Sigmoid colon (tissue), 7 donors: ENCODE measurements at places on chromosomes 4 and X. TPM values are rescaled to one million over a fixed set of nuclear protein-coding genes. Genes with fewer than 3 reads are reported as not detected.
A peak's percentile ranks its signal among the peaks of the same experiment; 100 is the strongest.

The MAGEC1 gene
- not detected for total RNA-seq

The NR3C2 gene
- total RNA-seq = 15.8 TPM

The F8A2 gene
- not detected for total RNA-seq

The IL1RAPL1 gene
- total RNA-seq = 1.2 TPM

DNA sequence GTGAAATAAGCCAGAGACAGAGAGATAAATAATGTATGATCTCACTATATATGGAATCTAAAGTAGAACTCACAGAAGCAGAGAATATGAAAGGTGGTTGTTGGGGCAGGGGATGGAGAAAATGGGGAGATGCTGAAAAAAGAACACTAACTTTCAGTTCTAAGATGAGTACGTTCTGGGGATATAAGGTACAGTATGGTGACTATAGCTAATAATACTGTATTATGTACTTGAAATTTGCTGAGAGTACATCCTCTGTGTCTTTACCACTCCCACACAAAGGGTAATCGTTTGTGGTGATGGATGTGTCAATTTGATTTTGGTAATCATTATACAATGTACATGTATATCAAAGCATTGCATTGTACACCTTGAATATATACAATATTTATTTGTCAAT, 6.6 kb downstream of the FBXL5 start:
- no peak overlapping the region for H3K4me3 ChIP-seq
- no peaks in the 10 kb centered on the region for H3K27me3 ChIP-seq
- no peaks in the 10 kb centered on the region for H3K36me3 ChIP-seq
- no peak overlapping the region for H3K27ac ChIP-seq
- H3K4me1 ChIP-seq = no peaks in the 10 kb centered on the region

GRCh38 chrX:72078411-72078810, 53.3 kb downstream of the RTL5 start:
- peaks cover 27% of the 10 kb centered on the region for H3K4me1 ChIP-seq
- no peak for DNase-seq
- no peak overlapping the region for H3K4me3 ChIP-seq
- H3K36me3 ChIP-seq = no peaks in the 10 kb centered on the region
- H3K27me3 ChIP-seq = no peaks in the 10 kb centered on the region

The PNCK gene
- 135 TPM for total RNA-seq

- H3K4me1 ChIP-seq = peaks cover 4% of the 10 kb centered on the region
- no peak overlapping the region for H3K27ac ChIP-seq
- no peak for DNase-seq
- no peak overlapping the region for H3K4me3 ChIP-seq
- H3K27me3 ChIP-seq = no peaks in the 10 kb centered on the region
Measured at GRCh38 chrX:22950269-22951266, 49.2 kb upstream of the DDX53 start.

DNA sequence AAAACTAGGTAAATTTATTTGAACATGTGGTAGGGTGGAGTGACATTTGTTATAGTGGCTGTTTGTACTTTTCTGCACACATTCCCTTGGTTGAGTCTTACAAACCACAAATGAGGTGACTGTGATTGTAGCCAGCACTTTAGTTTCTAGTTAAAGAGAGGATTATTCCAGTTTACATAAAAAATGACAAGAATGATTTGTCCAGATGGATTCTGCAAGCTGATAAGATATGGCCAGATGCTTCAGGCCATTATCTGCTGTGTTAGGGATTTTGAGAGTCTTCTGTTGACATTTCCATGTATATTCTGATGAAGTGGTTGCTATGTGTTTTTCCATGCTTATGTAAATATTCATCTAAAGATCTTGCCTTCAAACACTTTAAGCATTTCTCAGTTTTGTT, 31.0 kb upstream of the PDE5A start:
- DNase-seq = no peak
- no peaks in the 10 kb centered on the region for H3K36me3 ChIP-seq
- peaks cover 21% of the 10 kb centered on the region for H3K4me1 ChIP-seq
- no peak overlapping the region for H3K4me3 ChIP-seq
- H3K27me3 ChIP-seq = no peaks in the 10 kb centered on the region
- H3K27ac ChIP-seq = no peak overlapping the region

The RNF128 gene
- total RNA-seq = not detected

GRCh38 chr4:123747016-123747415, 350.4 kb downstream of the SPRY1 start:
- H3K27me3 ChIP-seq = no peaks in the 10 kb centered on the region
- no peak overlapping the region for H3K4me3 ChIP-seq
- no peak for DNase-seq
- H3K4me1 ChIP-seq = peaks cover 20% of the 10 kb centered on the region
- no peak overlapping the region for H3K27ac ChIP-seq
- H3K36me3 ChIP-seq = no peaks in the 10 kb centered on the region

The SMARCA1 gene
- total RNA-seq = 70.3 TPM

- no peak for DNase-seq
- no peaks in the 10 kb centered on the region for H3K4me1 ChIP-seq
- H3K27ac ChIP-seq = no peak overlapping the region
- H3K36me3 ChIP-seq = no peaks in the 10 kb centered on the region
- no peak overlapping the region for H3K4me3 ChIP-seq
- H3K27me3 ChIP-seq = no peaks in the 10 kb centered on the region
Measured at GRCh38 chr4:23022032-23022431, 329.3 kb downstream of the GBA3 start.

The FAM200B gene
- 105 TPM for total RNA-seq

DNA sequence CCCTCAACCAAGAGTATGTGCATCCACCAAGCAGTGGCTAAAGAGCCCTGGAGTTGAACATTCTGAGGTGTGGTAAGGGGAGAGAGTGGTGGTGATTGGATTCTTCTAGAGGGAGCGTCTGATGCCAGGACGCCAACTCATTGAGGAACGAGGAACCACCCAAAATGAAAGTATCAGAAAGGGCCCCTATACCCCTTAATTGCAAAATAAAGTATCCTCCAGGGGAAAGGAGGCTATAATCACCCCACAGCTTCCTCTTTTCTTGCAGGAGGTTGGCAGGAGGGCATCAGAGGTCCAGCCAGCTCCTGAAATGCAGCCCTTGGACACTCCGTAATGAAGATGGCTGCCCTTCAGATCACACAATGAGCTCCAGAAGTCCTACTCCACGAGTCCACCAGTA, 5.3 kb upstream of the KIAA1210 start:
- H3K4me3 ChIP-seq = no peak overlapping the region
- H3K27me3 ChIP-seq = no peaks in the 10 kb centered on the region
- H3K36me3 ChIP-seq = no peaks in the 10 kb centered on the region
- no peak overlapping the region for H3K27ac ChIP-seq
- no peaks in the 10 kb centered on the region for H3K4me1 ChIP-seq

The UGT2A3 gene
- total RNA-seq = not detected

DNA sequence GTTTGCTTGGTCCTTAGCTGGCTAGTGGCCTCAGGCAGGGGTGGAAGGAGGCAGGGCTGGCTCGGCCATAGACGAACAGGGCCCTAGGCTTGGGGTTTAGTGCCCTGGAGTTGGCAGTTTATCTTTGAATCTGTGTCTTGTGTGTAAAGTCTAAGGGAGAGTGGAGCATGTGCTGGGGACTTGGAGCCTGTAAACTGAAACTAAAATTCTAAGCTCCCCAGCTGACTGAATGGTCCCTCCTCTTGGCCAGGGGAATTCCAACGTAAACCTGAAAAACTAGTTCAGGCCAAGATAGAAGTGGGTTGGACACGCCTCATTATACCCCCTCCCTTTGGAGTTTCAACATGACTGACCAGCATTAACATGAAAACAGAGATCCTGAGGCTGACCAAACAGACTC, 46.1 kb upstream of the GPR78 start:
- peak overlapping the region; percentile 74 for H3K27ac ChIP-seq
- no peaks in the 10 kb centered on the region for H3K36me3 ChIP-seq
- no peak for DNase-seq
- no peaks in the 10 kb centered on the region for H3K27me3 ChIP-seq
- no peak overlapping the region for H3K4me3 ChIP-seq
- no peaks in the 10 kb centered on the region for H3K4me1 ChIP-seq

- no peak overlapping the region for H3K4me3 ChIP-seq
- peaks cover 13% of the 10 kb centered on the region for H3K4me1 ChIP-seq
- no peaks in the 10 kb centered on the region for H3K27me3 ChIP-seq
- DNase-seq = no peak
Measured at GRCh38 chr4:48939785-48940184, 33.2 kb upstream of the OCIAD2 start.

The AMER1 gene
- total RNA-seq = 5.4 TPM

DNA sequence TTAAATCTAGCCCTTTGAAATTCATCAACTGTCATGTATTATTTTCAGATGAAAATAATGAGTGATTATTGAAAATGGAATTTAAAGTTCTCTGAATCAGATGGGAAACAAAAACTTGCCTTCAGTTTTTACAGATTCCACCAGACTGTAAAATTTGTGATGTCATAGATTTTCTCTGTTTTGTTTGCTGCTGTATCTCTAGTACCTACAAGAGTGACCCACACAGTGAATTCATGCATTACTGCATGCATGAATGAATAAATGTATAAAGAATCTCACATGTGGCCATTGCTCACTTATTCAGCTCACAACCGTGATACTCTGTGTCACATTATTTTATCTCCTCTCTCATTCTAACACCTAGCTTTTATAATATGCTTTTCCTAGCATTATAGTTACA, 532.2 kb upstream of the AGA start:
- H3K4me3 ChIP-seq = no peak overlapping the region
- H3K36me3 ChIP-seq = no peaks in the 10 kb centered on the region
- no peak overlapping the region for H3K27ac ChIP-seq

- H3K27me3 ChIP-seq = no peaks in the 10 kb centered on the region
- H3K36me3 ChIP-seq = no peaks in the 10 kb centered on the region
- H3K4me1 ChIP-seq = no peaks in the 10 kb centered on the region
- H3K4me3 ChIP-seq = no peak overlapping the region
Measured at GRCh38 chr4:109576462-109576861, 16.4 kb downstream of the MCUB start.

DNA sequence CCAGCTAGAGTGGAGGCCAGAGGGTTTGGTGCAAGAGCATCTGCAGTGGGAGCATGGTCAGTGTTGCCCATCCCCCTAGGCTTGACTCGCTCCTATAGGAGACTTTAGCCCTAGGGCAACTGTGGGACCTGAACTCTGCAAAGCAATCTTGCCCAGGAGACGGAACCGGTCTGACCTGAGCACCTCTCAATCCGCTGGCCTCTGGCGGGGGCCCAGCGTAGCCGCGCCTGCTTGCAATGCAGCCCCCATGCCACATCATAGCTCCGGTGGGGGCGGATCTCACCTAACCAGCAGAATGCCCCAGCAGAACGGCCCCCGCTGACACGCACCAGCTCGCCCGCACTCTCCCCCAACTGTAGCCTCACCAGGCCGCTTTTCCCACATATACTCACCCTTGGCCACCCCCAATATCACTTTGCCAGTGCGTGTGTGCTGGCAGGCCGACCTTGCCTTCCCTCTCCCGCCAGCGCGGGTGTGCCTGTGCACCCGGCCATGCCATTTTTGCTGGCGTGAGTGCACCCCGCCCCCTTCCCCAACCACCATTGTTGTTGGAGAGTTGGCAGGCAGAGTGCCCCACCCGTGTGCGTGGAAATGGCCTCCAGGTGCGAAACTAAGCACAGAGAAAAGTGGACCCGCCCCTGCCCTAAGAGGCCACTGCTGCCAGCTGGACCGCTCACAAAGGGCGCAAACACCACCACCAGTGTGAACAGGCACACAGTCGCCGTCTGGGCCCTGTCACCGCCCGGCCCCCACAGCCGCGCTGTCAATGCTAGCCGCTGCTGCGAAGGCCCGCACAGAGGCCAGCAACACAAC, 5.8 kb downstream of the BEX4 start:
- no peak overlapping the region for H3K4me3 ChIP-seq
- H3K27ac ChIP-seq = no peak overlapping the region
- H3K4me1 ChIP-seq = no peaks in the 10 kb centered on the region
- H3K27me3 ChIP-seq = no peaks in the 10 kb centered on the region
- no peaks in the 10 kb centered on the region for H3K36me3 ChIP-seq

DNA sequence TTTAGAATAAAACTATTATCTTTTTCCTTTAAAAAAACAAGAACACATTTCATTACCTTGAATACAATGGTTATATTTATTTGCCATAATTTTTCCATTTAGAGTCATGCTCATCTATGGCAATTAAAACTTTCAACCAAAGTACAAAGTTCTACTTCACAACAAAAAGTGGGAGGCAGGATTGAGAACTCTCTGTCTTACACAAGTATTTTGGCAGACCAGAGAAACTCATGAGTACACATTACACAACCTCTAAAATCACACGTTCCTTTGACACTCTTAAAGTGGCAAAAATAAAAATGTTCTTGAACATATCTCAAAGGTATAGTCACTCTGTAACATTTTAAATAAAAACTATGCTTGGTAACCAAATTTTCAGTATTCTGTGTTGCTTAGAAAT, 213.4 kb downstream of the IL15 start:
- H3K4me1 ChIP-seq = no peaks in the 10 kb centered on the region
- no peaks in the 10 kb centered on the region for H3K27me3 ChIP-seq
- H3K27ac ChIP-seq = no peak overlapping the region
- DNase-seq = no peak
- H3K4me3 ChIP-seq = no peak overlapping the region

DNA sequence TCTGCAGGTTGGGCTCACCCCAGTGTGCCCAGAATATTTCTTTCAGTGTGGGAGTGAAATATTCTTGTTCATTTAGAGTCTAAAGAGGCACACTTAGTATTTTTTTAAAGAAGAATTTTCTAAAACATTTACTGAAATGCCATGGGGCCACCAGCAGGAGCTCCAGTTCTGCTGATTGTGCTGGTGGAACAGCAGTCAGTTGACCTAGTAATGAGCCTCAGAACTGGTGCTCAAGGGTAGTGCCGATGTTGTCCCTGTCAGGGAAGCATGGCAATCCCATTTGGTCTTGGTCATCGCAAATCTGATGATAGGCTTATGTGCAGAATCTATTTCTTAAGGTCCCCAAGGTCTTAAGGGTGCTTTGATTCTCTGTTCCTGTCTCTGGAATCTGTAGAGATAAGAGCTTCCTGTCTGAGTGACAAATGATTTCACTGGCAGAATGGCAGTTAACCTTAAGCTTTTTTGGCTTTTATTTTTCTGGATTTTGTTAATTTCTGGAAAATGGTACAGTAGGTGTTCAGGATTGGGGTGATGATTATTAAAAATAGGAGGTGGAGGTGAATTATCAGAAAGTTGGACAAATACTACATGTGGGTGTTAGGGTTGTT, 31.3 kb downstream of the JADE1 start:
- no peak for DNase-seq
- no peaks in the 10 kb centered on the region for H3K27me3 ChIP-seq
- H3K4me1 ChIP-seq = peaks cover 39% of the 10 kb centered on the region
- peaks cover 15% of the 10 kb centered on the region for H3K36me3 ChIP-seq

- no peak for DNase-seq
- H3K4me1 ChIP-seq = no peaks in the 10 kb centered on the region
- no peak overlapping the region for H3K4me3 ChIP-seq
Measured at GRCh38 chrX:106249706-106250379, 81.7 kb downstream of the PWWP3B start.

GRCh38 chr4:43778187-43778915, 670.3 kb downstream of the KCTD8 start:
- H3K27me3 ChIP-seq = no peaks in the 10 kb centered on the region
- DNase-seq = no peak
- no peaks in the 10 kb centered on the region for H3K36me3 ChIP-seq
- no peak overlapping the region for H3K4me3 ChIP-seq
